ENCODE measurements at places on chromosomes 7 and 10. TPM values are rescaled to one million over a fixed set of nuclear protein-coding genes. Genes with fewer than 3 reads are reported as not detected.
A peak's percentile ranks its signal among the peaks of the same experiment; 100 is the strongest.

AQP1 gene
- 0.87 TPM for total RNA-seq

KLF14 gene
- total RNA-seq = not detected

CD36 gene
- 0.34 TPM for total RNA-seq

CPA2 gene
- total RNA-seq = 0.65 TPM

SPDYE11 gene
- not detected for total RNA-seq

DNA sequence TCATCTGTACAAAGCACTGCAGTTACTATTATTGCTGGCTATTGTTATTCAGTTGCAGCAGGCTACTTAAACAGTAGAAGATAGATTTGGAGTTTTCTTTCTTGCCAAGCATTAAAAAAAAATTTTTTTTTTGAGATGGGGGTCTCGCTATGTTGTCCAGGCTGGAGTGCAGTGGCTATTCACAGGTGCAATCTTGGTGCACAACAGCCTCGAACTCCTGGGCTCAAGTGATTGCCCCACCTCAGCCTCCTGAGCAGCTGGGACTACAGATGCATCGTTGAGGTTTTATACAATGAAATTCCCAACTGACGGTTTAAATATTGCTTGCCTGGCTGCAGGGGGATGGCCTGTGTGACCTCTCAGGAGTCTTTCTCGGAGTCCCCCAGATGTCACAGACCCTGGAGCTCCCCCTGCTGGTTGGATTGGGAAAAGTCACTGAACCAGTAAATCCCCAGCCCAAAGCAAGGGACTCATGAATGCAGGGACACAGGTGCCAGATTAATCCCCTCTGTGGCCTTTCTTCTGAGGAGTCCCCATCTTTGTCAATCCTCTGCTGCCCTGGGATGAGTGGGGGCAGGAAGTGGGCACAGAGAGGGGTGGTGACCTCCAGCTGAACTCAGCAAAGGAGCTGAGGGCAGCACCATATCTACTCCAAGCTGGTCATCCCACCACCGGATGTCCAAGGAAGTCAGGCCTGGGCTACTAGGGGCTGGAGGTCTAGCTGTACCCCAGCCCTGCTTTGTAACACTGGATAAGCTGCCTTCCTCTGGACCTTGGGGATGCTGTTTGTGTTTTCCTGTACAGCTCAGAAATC lies 149.6 kb downstream of the C10orf105 start:
- peak; percentile 90 for DNase-seq

- DNase-seq = no peak
These were observed 32.2 kb upstream of the PDE1C start for GRCh38 chr7:32102432-32102873.

GRCh38 chr10:119453313-119453712 lies 89.2 kb downstream of the RGS10 start:
- DNase-seq = no peak

GRCh38 chr10:93553482-93554315 lies 12.8 kb upstream of the FFAR4 start:
- no peak for DNase-seq

DNA sequence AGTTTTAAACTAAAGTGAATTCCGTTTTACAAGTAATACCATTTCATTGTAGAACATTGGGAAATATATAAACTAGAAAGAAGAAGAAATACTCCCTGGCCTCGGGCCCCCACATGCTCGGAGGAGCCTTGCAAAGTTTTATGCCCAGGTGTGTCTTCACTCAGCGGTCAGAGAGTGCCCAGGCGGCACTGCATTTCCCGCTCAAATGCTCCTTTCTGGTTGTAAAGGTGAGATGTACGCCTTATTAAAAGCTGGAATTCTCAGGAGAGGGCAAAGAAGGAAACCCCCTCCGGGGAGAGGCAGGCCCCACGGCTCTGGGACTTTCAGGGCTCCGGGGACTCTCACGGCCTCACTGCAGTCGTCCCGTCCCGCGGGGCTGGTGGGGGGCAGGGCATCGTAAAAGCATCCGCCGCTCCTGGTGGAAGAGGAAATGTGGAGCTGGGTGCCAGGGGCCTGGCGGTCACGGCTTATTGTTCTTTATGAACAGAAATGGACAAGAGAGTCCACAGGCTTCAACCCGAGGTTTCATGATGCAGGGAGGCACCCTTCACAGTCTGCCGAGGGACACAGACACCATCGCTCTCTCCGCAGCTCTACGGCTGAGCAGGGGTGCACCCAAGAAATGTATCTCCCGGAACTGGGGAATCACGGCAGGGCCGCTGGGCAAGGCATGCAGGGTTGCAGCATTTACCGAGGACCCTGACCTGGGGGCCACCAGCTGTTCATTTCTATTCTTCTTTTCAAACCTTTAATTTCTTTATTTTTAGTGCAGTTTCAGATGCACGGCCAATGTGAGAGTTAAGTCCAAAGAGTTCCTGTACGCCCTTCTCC lies 47.7 kb upstream of the INPP5A start:
- DNase-seq = no peak

DNA sequence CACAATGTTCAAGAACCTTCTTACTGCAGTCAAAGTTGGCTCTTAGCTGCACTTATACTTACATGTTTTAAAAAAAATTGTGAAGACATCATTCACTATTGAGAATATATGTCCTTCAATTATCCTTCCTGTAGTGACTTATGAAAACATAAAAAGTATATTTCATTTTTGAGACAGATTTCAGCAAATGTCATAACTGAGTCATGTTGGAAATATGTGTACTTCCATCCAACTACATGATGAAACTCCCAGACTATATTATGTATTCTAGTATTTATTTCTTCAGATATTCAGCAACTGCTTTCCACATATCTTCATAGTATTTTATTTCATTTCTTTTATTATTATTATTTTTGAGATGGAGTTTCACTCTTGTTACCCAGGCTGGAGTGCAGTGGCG lies 160.2 kb downstream of the ARHGAP12 start:
- no peak for DNase-seq

- peak; percentile 75 for DNase-seq
These were observed 40.4 kb upstream of the BPGM start for GRCh38 chr7:134605978-134606923.

- no peak for DNase-seq
These were observed 9.5 kb downstream of the PNLIPRP3 start for GRCh38 chr10:116437076-116437692.

GRCh38 chr7:31633894-31634494 lies 53.0 kb upstream of the PPP1R17 start:
- peak; percentile 82 for DNase-seq

GRCh38 chr10:29064680-29065079 lies 224.2 kb upstream of the LYZL1 start:
- no peak for DNase-seq

GRCh38 chr10:20287586-20287985 lies 471.4 kb downstream of the PLXDC2 start:
- no peak for DNase-seq

DNA sequence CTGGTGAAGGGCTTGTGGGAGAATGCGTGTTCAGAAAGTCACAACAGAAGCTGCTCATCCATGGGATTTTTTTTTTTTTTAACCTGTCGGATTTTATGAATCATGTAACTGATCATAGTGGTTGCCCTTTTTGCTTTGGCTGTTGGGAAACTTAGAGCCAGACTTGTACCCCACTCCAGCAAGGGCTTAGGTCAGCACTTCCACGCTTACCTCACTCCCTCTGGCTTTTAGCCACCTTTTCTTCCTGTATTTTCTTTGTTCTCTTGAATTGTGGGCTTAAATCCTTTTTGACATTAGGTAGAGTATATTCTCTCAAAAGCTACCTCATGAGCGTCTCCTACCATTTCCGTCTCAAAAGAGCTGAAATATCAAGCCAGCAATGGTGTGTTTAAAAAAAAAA lies 113.6 kb upstream of the BTBD16 start:
- no peak for DNase-seq

DNA sequence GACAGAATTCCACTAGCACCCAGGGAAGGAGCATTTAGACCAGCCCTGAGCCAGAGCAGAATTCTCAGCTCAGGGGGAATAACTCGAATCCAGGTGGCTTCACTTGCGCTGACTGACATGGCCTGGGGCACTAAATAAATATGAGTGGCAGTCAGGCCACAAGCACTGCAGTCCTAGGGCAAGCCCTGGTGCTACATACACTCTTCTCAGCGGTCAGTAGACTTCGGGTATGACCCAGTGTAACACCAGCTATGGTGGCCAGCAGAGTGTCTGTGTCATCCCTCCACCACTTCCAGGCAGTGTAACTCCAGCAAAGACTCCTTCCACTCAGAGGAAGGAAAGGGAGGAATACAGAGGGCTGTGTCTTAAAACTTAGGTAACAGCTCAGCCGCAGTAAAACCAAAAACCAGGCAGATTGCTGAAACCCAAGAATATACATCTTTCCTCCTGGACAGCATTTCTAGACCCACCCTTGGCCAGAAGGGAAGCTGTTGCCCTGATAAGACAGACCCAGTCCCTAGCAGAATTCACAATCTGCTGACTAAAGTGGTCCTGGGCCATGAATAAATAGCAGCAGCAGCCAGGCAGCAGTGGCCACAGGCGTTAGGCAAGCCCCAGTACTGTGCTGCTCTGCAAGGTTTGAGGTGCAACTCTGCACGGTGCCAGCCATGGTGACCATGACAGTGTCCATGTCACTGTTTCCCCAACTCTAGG lies 77.0 kb downstream of the SNX13 start:
- no peak for DNase-seq

DNA sequence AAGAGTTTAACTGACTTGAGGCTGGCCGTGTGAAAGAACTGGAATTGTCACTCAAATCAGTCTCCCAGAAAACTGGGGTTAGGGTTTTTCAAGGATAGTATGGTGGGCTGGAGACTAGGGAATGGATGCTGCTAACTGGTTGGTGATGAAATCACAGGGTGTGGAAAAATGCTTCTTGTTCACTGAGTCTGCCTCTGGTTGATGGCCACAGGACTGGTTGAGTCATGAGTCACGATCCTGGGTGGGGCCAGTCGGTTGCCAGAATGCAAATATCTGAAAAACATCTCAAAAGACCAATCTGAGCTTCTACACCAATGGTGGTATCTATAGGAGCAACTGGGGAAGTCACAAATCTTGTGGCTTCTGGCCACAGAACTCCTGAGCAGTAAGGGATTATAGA lies 16.3 kb upstream of the BAMBI start:
- DNase-seq = no peak

- no peak for DNase-seq
These were observed 103.0 kb downstream of the RNF133 start for GRCh38 chr7:122595885-122596284.

DNA sequence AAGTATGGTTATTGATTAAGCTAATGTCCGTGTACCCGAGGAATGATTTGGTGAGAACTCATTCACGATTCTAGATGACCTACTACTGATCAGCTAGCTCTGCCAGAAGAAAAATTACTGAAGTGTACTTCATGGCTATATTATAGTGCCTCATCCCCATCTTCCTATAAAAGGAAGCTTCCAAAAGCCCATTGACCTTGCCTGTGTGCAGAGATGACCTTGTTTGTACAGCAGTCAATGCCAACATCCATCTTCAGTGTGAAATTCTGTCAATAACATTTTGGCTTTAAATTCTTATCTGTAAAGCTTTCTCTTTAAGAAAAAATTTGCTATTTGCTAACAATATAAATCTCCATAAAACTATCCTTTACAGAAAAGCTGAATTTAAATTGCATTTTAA lies 315.7 kb downstream of the THSD7A start:
- DNase-seq = no peak

GRCh38 chr10:20898866-20899535 lies 1.9 kb upstream of the NEBL start:
- no peak for DNase-seq

DNA sequence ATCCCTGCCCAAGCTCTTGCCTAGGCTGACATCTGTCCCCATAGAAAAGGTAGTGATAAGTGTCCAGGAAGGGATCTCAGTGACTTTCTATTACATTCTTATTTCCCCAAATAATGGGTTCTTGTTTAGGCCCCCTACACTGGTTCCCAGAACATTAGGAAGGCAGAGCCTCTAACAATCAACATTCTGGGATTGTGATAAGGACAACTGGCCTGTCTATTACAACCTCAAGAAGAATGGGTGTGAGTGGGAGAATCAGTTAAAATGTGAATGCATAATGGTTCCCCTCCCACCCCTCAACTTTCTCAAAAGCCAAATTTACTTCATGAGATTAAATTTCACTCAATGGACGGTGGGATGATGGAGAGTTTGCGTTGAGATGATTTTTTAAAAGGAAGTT lies 6.4 kb upstream of the ANKRD1 start:
- DNase-seq = no peak

DNA sequence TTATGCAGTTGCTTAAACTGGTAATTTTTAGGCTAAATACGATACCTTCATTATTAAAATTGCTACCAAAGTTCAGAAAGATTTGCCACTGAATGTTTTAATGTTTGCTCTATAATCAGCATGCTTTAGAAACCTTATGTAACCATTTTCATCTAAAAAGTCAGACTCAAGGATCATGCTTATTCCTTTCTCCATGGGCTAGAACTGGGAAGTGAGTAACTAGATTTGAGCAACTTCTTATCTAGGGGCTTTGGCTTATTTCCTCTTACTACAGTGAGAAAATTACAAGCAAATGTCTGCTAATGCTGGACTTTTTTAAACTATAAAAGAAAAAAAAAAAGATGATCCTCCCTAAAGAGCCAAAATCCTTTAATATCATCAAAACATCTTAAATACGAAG lies 215.9 kb downstream of the CRPPA start:
- DNase-seq = no peak

DNA sequence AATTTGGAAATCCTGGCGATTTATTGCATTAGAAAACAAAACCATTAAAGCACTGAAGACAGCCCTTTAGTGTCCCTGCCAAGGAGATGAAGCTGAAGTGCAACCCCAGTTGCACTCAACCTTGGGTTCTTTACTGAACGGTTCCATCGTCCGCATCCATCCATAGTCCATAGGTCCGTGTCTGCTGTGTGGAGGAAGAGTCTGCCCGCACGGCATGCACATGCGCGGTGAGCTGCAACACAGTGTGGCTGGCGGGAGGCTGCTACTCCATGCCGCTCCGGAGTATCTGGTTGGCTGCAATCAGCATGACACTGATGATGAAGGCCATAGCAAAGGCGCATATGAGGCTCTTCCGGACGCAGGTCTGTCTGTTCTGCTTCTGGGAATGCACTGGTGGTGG lies 624.6 kb downstream of the CALN1 start:
- DNase-seq = peak; percentile 54

GRCh38 chr10:47254611-47255010 lies 45.4 kb upstream of the GDF10 start:
- no peak for DNase-seq

DNA sequence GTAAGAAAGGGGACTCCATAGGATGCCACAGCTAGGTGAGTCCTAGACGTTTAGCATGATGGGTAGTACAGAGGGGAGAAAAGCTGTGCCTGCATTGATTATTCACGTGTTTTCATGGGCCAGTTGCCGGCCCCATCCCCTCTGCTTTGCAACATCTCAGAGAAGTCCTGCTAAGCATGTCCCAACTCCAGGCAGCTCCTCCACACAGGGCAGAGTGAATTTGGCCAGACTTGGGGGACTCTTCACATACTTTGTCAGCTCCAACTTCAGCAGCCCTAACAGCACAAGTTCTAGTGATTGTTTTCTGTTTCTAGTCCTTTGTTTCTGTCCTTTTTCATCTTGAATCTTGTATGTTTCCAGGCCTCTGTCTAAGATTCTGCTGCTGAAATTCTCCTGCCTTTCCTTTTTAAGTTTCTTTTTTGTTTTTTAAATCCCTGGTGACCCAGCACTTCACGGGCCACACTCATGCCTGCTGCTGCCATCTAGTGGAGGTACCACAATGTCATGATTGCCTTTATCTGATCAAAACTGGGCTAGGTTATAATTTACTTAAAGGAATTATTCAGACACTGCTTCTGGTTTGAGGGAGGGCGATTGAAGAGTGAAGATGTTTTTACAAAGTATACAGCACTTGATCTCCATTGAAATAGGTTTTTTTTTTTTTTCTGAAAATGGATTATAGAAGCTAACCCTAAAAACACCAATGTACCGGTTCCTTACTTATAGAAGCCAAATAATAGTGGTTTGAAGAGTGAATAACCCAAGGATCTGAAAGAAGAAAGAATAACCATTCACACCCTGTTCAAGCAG lies 276.9 kb downstream of the CSTF2T start:
- peak; percentile 66 for DNase-seq

All from neural progenitor cell (in vitro differentiated cells).